ENCODE measurements at places on chromosomes 3 and 15.

GRCh38 chr15:80823120-80823519 is 44.0 kb downstream of the CEMIP start:
- no peak for DNase-seq

DNA sequence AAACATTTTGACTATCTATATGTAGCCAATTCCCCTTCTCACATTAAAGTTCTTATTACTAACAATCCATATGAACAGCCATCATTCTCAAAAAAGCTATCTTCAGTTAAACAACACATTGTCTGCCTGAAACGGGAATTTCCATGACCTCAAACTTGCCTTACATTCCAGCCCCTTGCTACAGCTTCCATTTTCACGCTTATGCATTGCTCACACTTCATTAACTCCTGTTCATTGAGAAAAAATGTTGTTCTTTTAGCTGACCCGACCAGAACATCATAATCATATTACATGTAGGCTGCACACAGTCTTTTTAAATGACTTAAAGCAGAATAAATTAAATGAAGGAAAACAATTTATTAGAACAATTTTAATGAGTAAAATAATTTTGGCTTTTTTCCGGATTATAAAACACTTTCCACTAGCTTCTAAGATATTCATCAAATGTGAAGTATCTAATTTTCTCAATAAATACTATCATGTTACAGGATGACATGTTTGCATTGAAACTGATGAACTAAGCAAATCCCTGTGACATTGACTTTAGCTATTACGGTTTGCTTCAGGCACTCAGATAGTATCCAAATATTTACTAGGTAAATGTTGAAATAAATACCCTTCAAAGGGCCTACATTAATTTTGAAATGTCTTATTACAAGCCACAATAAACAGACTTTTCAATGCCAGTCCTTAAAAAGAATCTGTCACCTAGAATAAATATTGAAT is 49.9 kb downstream of the P3H2 start:
- DNase-seq = no peak

GRCh38 chr15:69991551-69991980 is 106.2 kb downstream of the TLE3 start:
- no peak for DNase-seq

DNA sequence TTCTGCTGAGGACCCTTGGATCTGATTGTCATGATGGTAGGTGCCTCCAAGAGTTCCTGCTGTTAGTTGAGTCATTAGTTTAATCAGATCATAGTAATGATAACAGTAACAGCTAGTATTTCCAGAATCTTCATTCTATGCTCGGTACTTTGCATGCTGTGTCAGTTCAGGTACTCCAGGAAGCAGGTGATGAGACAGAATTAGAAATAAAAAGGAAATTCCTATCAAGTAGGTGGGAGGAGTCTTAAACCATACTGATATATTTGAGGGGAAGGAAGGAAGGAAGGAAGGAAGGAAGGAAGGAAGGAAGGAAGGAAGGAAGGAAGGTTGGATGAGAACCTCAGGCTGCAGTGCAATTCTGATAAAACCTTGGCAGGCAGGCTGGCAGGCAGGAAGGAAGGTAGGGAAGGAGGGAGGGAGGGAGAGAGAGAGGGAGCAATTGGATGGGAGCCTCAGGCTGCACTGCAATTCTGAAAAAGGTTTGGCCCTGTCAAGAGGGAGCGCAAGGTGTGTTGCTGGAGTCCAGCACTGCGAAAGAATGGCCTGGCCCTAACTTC is 148.8 kb upstream of the NUDT16 start:
- DNase-seq = no peak

- DNase-seq = no peak
These were observed 70.4 kb downstream of the UMPS start for GRCh38 chr3:124800511-124801258.
